Activated effector memory CD4-positive, alpha-beta T cell treated with Interleukin-2 at 50 U/mL for 16 hours (primary cell): ENCODE measurements at places on chromosomes 11 and 22.

GRCh38 chr11:74135127-74135840 lies 35.5 kb downstream of the C2CD3 start:
- no peak for DNase-seq

GRCh38 chr11:73566977-73567755 lies 30.7 kb downstream of the FAM168A start:
- DNase-seq: no peak

DNA sequence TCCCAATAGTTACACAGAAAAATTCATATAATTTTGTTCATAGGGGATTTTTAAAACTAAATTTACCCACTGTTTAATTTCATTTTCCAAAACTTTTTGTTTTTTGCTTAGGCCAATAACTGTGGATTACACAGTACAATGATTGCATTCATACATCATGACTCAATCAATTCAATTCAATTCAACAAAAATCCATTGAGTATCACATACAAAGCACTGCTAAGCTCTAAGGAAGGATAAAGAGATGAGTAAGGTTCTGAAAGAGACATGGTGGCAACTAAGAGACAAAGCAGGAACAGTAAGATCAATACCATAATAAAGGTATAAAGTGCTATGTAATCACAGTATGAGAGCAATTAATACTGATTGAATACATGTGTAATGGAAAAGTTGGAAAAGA lies 9.4 kb upstream of the LAYN start:
- no peak for DNase-seq

GRCh38 chr22:21974058-21974649 lies 8.4 kb downstream of the TOP3B start:
- no peak for DNase-seq

DNA sequence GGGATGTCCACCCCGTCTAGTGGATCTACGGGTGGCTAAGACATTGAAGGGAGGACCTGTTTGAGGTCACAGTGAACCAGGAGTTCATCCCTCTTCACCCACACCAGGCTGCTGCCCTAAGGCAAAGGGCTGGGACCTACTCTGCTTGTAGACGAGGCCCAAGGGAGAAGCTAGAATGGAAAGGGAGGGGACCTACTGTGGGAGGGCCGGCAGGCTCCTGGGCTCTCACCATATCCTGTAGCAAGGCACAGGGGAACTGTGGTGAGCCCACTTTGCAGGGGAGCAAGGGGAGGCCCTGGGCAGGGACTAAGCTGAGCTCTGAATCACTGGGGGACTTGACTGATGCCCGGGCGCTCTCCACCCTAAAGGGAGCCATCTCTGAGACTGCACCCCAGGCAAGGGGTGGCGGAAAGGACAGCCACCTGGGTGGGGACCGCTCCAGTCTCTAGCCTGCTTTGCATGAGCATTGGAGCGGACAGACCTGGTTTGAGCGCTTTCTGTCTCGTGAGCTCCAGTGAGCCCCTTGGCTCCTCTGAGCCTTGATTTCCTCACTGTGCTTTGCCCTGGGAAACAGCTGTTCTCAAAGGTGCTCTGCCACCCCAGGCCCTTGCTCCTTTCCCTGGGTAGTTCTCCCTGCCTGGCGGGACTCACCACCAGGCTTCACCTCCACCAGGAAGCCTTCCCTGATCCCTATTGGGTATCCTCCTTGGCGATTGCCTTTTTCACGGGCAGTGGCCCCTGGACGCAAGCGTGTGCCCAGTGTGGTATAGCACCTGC lies 24.2 kb downstream of the PARVG start:
- DNase-seq: no peak

DNA sequence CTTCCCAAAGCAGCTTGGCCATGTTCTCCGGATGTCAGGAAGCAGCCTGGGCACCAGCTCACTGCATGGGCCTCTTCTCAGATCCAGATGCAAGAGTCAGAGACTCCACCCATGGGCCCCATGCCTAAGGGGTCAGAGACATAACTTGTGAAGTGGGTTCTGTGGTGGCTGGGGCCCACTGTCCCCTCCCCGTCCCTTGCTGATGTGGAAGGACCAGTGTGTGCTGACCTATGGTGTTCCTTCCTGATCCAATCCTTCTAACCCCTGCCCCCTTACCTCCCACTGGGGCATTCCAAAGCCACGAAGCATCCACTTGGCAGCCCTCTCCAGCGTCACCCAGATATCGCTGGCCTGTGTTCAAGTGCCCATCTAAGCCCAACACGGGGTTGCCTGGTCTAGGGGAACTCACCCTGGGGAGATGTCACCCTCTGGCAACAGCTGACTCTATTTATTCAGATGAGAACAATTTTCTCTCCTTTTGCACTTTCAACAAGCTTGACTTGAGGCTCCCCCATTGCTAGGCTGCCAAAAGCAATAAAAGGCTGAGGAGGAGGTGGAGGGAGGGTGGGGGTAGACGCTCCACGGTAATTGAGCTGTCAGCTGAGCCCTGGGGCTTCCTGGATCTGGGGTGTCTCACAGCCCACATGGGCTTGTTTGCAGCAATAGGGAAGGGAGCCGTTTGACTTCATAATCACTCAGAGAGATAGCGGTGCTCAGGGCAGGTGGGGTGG lies 158.5 kb downstream of the ADAMTS15 start:
- DNase-seq: no peak

DNA sequence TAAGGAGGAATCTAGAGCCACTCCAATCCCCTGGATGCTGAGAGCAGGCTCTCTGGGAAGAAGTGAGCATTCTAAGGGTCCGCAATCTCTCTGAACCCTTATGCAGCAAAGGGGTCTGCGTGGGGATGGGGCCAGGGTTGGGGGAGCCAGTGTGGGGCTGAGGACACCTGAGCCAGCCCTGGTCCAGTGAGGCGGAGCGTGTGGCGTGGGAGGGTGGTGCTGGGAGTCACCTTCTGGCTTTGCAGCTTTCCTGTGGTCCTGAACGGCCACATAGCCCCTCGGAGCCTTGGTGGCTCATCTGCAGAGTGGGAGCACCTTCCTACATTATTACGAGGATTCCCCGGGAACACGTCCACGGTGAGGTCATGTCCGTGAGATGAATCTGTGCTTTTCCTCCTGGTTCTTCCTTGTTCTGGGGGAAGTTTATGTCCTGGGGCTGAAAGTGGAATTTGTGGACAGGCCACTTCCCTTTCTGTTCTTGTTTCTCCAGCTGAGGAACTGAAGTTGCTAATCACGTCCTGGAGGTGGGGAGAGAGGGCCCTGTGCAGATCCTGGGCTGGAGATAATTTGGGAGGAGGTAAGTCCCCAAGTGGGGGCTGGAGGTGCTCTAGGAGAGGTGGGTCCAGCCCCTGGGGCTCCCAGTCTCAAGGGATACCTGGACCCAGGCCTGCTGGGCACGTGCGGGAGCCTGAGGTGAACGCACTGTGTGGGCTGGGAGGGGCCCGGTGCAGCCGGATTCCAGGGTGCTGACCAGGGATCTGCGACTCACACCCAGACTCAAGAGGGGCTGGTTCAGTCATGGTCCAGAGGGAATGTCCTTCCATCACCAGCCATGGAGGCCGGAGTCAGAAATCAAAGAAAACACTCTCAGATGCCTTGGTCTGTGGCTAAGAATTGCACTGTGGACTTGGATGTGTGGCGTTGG lies 6.1 kb downstream of the MRGPRE start:
- no peak for DNase-seq

GRCh38 chr11:36454941-36455631 lies 55.0 kb downstream of the TRAF6 start:
- DNase-seq: no peak

DNA sequence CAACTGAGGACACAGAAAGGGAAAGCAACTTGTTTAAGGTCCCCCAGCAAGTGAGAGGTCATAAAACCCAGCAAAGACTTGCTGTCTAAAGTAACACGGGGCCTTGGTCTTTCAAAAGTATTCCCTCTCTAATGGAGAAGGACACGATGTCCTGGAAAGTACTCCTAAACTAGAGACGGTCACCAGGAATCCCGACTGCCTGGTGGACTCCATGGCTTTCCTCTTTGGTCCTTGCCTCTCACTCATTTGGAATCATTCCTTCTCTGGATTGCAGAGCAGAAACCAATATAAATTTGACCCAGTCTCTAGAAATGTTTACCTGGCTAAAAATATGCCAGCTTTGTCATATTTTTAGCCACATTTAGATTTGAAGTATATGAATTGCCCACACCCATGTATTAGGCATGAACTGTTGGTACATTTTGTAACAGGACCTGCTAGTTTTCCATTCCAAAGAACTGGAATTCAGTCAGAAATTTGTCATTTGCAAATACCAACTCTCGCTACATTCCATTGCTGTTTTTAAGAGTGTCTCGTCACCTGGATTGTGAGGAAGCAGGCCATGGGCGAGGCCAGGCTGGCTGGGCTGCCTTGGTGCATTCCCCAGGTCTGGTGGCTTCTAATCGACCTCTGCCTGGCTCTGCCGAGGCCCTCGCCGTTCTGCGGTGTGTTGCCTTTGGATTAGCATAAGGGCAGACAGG lies 12.9 kb downstream of the NAV2 start:
- no peak for DNase-seq

DNA sequence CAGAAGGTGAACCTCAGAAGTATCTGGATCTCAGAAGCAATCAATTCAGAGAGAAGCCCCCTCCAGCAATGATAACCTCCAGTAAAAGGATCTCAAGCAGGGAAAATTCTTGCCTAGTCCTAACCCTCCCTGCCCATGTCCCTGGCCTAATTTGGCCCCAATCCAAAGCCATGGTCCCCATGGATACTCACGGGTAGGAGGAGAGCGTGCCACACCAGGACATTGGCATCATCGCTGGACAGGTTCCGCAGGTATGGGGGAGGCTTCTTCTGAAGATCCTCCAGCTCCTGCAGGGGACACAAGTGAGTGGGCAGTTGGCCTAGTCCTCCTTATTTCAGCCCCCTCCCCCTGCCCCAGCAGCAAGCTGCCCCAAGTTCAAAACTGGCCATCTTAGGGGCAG lies 7.3 kb downstream of the UBE2L6 start:
- no peak for DNase-seq
